WERI-Rb-1 (cell line): ENCODE measurements at places on chromosomes 6 and 20.

DNA sequence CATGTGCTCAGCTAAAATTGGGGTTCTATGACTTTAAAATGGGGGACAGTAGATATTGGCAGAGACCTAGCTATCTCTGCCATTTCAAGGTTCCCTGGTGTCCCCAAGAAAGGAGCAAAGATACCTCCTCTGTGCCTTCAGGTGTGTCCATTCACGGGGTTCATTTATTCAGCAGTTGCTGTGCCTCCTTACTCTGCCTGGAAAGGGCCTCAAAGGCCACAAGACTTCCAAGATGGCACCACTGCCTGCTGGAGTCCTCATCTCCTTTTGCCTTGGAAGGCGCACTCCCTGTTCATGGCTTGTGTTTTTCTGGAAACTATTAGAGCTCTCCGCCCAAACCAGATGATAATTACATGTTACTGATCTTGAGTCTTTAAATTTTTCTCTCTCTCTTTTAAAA, 3.9 kb upstream of the ZBP1 start:
- no peak for DNase-seq

- DNase-seq, result no peak
These were observed 19.7 kb upstream of the NTSR1 start for GRCh38 chr20:62688855-62689460.

DNA sequence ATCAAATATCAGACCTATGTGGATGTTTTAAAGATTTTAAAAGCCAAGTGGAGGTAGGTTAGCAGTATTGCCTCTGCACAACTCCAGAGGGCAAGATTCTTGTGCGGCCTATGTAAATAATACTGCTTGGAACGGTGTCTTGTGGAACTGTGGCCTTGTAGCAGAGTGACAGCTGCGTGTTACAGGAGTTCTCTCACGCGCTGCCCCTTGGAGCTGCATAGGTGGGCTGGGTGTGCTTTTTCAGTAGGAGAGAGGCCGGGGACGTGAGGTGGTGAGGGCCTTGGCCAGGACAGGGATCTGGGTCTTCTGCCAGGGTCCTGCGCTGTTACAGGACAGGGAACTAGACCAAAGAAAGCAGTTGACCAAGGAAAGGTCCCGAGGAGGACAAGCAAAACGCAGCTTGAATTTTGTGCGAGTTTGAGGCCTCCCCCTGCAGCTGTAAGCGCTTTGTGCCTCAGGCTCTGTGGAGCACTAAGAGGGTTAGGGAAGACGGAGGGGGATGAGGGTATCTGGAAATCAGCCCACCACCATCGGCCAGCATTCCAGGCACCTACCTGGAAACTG, 1.5 kb downstream of the TMEM181 start:
- no peak for DNase-seq

DNA sequence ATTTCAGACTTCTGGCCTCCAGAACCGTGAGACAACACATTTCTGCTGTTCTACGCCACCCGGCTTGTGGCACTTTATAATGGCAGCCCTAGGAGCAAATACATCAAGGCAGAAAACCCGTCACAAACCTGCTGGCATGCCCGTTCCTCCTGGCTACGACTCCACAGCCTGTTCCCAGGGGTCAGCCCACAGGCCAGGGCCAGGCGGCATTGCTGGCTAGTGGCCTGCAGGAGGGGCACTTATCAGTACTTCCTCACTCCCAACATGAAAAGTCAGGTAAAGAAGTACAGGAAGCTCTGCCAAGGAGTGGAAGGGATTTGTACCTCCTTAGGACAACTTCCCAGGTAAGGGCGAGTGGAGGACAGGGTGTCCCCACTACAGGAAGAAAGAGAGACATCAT, 223.1 kb upstream of the AGPAT4 start:
- no peak for DNase-seq

- no peak for DNase-seq
These were observed 218.5 kb downstream of the TMEM242 start for GRCh38 chr6:157104803-157105202.

GRCh38 chr6:54335871-54336270, 27.6 kb downstream of the TINAG start:
- no peak for DNase-seq

DNA sequence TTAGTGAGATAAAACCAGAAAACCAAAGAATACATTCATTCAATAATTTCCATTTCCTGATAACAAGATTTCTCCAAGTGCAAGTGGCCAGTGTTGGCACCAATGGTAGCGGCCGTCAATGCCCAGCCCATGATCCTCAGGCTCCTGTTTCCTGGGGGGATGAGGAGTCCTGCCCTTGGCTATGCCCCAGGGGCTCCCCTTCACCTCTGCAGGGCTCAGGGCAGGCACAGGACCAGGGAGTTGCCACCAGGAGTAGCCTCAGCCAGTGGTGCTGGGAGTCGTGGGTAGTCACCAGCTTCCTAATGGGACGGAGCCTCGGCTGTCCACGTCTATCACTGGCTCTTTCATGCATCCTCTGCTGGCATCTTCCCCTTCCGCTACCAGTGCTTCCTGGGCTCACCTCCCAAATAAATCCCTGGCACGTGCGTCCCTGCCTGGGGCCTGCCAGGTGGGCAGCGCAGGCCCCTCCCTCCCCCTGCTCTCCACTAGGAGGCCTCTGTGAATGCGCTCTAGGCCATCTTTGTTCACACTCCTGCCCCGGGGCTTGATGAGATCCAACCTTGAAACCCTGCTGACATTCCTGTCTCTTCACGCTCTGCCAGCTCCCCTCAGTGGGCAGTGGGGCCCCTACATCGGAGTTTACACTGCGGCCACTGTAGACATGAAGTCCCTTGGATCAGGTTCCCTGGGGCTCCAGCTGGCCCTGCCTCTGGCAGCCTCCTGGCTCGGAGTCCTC, 215.7 kb downstream of the SYNDIG1 start:
- no peak for DNase-seq

GRCh38 chr6:154619146-154619545, 108.7 kb upstream of the CNKSR3 start:
- no peak for DNase-seq

- DNase-seq, result no peak
These were observed 234.7 kb upstream of the RIMS1 start for GRCh38 chr6:71651636-71652035.

DNA sequence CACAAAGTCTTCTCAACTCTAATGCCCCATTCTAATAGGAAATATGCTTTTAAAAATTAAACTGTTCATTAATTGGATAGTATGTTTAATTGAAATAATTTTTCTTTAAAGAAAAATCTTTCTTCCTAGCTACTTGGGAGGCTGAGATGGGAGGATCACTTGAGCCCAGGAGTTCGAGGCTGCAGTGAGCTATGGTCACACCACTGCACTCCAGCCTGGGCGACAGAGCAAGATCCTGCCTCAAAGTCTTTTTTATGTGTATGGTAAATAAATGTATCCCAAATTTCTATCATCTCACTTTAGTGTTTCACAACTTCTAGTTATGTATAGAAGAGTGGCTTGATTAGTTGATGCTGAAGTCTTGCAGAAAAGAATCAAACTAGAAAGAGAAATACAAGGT, 4.5 kb downstream of the DSE start:
- no peak for DNase-seq

DNA sequence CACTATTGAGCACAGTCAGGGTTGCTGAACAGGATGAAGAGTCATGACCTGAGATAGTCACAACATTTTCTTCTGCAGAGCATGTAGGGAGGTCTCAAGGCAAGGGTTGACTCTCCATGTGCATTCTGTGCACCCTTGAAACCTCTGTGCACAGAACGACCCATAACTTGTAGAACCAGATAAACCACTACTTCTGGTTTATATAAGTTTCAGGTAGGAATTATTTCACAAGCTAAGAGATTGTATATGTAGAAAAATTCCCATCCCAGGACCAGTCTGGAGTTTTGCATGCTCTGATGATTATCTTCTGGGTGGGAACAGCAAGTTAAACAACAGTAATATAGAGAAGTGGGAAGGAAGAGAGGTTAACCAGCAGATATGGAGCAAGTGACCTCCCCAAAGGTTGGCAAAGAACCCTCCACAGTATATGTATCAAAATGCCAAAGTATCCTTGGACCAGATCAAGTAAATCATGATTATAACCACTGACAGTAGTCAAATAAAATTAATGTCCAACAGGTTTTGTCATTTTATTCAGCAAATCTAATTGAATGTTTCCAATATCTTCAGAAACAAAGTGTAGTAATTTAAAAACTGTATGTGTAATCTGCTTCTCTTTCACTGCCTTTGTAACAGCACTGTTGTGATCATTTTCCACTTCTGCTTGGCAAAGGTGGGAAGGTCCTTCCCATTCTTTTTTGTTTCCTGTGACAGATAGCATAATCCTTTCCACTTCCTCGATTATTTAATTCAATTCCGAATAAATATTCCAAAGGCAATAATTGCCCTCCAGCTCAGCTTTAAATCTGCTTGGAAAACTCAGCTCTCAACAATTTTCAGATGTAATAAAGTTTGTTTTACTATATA, 104.4 kb downstream of the SYNE1 start:
- DNase-seq, result no peak

GRCh38 chr6:150907383-150907782, 41.9 kb downstream of the MTHFD1L start:
- no peak for DNase-seq

GRCh38 chr6:32369660-32370059, 2.0 kb downstream of the TSBP1 start:
- no peak for DNase-seq
